Activated CD4-positive, alpha-beta T cell treated with anti-CD3 and anti-CD28 coated beads for 48 hours (primary cell): ENCODE measurements at places on chromosomes 5 and 9.

DNA sequence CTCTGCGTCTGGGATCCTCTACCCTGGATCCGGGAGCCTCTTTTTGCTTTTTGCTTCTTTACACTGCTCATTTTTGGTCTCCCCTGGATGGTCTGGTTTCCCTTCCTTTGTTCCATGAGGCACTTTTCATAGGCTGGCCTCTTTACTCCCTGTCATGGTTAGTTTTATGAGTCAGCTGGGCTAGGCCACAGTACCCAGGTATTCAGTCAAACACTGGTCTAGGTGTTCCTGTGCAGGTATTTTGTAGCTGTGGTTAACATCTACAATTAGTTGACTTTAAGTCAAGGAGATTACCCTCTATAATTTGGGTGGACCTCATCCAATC is 17.5 kb downstream of the ANKRD33B start:
- DNase-seq, result no peak

- peak; percentile 82 for DNase-seq
Measured at GRCh38 chr9:132411091-132411508, 1.1 kb downstream of the CFAP77 start.

GRCh38 chr5:142445266-142445665 is 120.4 kb upstream of the SPRY4 start:
- DNase-seq, result no peak

- peak; percentile 64 for DNase-seq
Measured at GRCh38 chr9:34988218-34989002, 1.1 kb upstream of the DNAJB5 start.

GRCh38 chr9:128882677-128883603 is 1.0 kb downstream of the LRRC8A start:
- no peak for DNase-seq

GRCh38 chr5:175555168-175555785 is 76.9 kb downstream of the SFXN1 start:
- no peak for DNase-seq

- DNase-seq, result no peak
Measured at GRCh38 chr5:136769093-136769492, 403.7 kb upstream of the TRPC7 start.

GRCh38 chr5:32428426-32428825 is 16.1 kb downstream of the ZFR start:
- no peak for DNase-seq

DNA sequence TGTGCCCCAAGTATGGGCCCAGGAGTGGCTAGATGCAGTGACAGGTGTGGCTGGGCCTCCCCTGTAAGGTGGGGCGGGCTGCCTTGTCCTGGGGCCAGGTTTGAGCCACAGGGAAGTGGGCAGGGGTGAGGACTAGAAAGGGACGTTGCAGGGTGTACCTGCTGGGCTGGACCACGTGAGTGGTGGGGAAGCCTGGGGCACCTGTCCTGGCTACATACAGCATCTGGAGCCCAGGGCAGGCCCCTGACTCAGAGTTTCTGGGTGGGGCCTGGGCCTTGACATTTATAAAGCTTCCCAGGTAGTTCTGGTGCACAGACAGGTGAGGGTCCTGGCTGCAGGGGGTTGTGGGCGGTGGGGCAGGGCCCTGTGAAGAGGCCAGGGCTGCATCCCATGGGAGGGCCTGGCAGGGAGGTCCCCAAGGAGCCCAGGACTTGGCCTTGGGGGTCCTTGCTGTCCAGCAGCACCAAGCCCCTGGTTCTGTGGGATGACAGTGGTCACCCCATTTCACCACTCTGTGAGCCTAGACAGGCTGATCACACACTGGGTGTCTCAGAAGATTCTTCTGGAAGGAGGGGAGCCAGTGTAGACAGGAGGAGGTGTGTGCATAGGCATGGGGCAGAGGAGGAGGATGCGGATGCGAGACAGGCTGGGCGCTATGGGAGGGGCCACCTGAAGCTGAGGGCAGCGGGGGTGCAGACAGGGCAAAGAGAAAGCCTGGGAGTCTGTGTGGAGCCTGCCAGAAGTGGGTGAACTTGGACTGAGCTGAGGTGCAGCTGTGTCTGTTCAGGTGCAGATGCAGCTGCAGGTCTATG is 94.0 kb downstream of the PHF2 start:
- DNase-seq, result peak; percentile 33

DNA sequence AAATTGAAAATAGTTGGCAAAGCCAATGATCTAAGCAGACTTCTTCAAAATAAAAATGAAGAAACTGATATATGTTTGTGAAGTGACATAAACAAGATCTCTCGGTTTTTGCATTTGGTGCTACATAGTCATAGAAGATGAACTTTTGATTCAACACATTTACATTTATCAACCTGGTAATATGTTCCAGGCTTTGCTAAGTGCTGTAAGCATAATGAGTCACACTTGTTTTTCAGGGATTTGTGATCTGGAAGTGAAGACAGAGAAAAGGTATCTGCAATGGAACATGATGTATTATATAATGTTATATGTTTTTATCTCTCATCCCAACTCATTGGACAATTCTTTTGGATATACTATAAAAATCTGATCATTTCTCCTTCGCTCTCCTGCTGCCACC is 801.4 kb downstream of the BRINP1 start:
- DNase-seq, result no peak

DNA sequence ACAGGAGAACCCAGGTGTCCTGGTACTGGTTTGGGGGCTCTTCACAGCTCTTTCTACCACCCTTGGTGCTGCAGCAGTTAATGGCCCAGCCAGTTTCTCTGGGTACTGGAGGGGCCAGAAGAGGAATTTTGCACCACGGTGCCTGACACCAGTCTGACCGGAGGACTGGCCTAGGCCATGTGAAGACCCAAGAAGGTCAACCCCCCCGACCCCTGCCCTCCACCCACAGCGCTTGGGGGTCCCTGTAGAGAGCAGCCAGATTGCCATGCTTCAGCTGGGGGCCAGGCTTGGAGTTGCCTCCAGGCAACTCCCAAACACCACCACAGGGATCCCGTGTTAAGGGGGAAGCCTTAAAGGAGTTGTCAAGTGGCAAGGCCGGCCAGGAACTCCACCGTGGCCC is 6.2 kb downstream of the ARSI start:
- DNase-seq, result no peak

DNA sequence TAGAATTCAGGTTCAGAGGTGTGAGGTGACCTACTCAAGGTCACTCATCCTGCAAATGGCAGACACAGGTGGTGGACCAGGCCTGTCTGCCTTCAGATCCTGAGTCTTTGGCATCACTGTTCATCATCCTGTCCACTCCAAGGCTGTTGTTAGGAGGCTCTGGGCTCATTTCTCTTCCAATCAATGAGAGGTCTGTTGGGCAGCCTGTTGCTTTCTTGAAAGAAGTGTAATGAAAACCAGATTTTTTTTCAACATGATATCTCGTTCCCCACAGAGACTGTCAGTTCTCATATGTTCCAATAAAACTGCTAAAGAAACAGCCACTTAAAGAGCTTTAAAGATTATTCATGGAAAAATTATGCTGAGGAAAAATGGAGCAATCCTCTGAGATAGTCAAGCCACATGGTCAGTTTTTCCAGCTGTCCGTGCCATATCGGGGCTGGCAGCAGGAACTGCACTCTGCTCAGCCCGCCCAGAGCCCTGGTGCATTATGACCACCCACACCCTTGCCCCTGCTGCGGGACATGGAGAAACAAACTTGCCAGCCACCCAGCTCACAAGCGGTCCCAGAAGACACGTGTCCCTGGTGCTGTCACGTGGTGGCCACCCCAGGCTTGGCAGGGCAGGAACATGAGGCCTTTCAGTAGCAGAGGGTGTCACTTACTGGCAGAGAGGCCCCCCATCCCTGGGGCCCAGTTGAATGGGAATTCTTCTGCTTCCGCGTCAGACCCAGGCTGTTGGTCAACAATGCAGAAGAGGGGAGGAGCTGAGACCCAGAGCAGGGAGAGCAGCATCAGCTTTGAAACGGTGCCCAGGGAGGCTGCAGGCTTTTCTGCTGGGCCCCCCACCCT is 63.7 kb upstream of the ANGPTL2 start:
- no peak for DNase-seq

GRCh38 chr5:98482321-98483300 is 290.9 kb upstream of the RGMB start:
- no peak for DNase-seq
